ENCODE measurements at places on chromosomes 7 and 10.

DNA sequence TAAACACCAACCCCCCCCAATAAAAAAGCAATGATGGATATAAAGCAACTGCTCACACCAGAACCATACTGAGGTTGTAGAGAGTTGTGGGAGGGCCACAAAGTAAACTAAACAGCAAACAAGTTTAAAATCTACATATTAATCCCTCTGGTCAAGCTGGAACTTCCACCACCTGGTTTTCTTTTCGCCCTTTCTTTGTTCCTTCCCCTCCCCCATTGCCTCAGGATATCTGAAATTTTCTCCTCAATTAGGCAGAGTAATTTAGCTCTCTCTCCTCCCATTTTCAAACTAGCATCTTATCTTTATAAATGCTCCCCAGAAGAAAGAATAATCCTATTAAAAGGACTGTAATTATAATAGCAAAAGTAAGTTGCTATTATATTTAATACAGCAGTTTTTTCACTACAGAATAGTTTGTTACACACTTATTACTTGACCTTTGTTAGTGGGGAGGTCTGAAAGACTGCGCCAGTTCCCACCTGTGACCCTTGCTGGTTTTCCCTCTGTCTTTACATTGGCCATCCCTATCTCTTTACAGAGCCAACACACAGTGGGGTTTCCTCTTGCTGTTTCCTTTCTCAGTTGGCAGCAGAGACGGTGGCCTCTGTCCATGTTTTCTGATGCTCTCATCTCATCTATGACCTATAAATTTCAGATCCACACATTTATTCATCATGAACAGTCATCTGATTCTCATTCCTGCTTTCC is 235.4 kb downstream of the RNLS start:
- no peak for DNase-seq

DNA sequence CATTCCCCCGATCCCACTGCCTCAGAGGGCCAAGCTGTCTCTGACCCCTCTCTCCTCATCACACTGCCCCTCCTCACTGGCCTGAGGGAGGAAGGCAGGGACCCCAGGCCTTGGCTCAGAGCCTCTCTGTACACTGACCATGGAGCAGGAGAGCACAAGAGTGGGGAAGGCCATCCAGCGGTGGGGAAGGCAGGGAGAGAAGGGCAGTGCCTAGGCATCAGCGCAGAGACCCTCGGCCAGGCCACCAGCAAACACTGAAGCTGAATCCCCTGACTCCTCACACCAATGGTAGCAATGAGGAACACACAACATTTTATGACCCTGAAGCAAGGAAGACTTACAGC is 14.8 kb downstream of the OGDHL start:
- no peak for DNase-seq

GRCh38 chr10:28734938-28735759 is 57.8 kb downstream of the BAMBI start:
- no peak for DNase-seq

GRCh38 chr7:140217750-140218501 is 41.1 kb upstream of the KDM7A start:
- DNase-seq = no peak

GRCh38 chr7:110891197-110891596 is 199.7 kb upstream of the LRRN3 start:
- no peak for DNase-seq

All from activated CD4-positive, alpha-beta T cell treated with anti-CD3 and anti-CD28 coated beads for 24 hours (primary cell).